ENCODE measurements at places on chromosomes 16 and 17.

DNA sequence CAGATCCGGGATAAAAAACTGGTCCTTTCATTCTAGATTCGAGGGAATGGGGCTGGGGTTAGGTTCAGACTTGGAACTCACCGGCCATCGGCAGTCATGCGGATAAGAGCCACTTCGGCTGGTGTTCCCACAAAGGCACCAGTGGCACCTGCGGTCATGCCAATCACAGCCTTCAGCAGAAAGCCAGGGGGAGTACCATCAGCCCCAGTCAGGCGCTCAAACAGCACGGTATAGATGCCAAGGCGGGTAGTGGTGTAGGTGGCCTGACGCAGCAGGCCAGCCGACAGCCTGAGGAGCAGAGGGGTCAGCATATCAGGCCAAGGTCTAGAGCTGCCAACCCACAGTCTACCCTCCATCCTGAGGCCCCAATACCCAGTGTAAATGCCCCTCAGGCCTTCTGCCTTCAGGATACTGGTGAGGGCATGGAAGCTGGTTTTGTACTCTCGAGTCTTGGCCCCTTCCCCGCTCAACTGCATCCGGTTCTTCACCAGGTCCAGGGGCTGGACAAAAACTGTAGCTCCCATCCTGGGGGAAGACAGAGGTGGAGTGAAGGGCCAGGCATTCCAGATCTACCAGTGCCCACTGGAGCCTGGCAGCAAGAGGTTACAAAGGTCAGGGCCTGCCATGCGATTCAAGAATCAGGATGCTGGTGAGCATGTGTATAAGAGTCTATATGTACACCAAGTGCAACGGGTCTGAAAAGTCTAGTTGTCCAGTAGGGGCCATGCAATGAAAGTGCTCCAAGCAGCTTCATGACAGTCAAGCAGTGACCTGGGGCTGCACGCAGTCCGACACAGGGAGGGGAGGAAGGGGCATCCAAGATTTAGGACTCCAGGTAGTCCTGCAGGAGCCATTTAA is 929 bp downstream of the SLC25A11 start:
- no peak for DNase-seq

DNA sequence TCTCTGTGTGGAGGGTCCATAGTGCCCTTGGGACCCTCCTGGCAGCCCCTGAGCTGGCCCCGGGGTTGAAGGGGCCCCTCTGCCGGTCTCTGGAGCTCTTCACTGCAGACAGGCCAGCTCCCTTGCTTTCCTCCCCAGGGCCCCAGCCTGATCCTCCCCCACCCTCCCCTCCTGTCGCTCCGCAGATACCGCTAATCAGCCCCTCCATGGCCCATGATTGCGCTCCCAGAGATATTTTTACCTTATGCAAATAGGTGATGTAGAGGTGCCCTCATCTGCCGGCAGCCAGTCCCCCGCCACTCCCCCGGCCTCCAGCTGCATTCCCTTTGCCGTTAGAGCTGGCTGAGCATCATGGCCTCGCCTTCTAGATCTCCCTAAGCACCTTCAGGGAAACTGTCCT is 9.2 kb downstream of the MMP15 start:
- DNase-seq = no peak

GRCh38 chr17:12342161-12342560 is 321.5 kb downstream of the MAP2K4 start:
- no peak for DNase-seq

DNA sequence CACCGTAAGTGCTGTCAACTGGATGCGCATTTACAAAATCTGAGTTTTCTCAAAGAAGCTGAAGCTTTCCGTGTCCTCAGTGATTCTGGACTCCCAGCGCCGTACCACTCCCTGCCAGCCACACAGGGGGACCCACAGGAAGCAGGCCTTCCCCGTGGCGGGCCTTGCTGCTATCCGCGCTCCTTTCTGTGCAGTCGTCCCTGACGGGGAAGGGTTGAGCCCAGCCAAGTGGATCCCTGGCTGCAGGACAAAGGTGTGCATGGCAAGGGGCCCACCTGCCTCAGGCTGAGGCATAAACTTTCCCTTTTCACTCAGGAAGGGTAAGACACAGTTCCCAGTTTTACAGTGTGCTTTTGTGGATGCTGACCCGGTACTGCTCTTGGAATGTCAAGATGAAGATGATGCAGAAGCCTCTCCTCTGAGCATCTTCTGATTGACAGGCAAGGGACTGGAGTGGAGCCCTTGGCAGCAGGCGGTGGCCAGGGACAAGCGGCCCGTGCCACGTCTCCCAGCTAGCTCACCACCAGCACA is 93.0 kb downstream of the ANKRD11 start:
- DNase-seq = no peak

GRCh38 chr17:35764123-35764991 is 3.7 kb downstream of the C17orf50 start:
- peak; percentile 90 for DNase-seq

DNA sequence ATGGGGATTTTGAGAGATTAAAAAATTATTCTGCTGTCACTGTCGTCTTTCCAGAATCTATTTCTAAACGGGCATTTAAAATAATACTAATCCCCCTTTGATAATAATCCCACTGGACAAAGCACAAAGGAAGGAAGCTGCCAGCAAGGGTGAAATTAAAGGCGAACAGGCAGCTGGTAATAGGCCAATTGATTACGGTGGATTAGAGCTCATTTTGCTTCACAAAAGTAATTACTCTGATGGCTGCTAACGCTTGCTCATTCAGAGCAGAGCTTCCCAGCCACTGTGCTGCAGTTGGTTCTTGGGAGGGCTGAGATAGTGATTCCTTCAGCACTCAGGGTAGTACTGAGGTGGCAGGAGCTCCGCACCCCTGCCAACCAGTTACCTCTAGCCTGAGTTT is 205.7 kb downstream of the SNX29 start:
- no peak for DNase-seq

DNA sequence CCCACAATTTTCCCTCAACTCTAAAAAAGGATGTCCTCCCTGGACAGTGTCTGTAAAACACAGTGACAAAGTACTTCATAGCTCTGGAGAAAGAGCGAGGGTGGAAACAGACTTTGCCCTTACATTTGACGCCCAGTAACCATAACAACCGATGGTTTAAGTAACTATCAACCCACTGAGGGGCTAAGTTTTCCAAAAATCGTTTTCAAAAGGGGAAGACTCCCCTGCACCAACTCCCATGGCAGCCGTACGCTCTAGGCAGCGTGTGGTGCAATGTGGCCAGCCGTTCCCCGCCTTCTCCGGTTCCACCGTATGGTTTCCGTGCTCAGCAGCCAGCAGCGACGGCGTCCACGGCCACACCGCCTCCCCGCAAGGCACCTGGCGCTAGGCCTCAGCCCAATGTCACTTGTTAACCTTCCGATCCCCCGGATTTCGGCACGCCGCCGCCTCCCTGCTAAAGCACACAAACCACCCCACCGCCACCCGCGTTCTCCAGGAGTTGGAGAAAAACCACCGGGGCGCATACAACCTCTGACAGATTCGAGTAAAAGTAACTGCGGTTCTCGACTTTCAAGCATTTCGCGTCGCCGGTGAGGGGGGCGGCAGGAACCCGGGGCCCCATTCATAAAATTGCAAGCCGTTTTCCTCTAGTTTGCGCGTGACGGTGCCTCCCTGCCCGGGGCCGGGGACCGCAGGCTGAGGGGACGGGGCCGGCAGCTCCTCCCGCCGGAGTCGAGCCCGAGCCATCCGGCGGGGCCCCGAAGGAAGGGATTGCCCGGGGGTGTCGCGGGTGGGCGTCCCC is 661 bp downstream of the TEX2 start:
- DNase-seq = peak; percentile 88

GRCh38 chr16:59973966-59974365 is 1239.8 kb upstream of the GOT2 start:
- DNase-seq = no peak

- DNase-seq = peak; percentile 90
Measured at GRCh38 chr17:82242977-82243647, 14.3 kb downstream of the SLC16A3 start.

DNA sequence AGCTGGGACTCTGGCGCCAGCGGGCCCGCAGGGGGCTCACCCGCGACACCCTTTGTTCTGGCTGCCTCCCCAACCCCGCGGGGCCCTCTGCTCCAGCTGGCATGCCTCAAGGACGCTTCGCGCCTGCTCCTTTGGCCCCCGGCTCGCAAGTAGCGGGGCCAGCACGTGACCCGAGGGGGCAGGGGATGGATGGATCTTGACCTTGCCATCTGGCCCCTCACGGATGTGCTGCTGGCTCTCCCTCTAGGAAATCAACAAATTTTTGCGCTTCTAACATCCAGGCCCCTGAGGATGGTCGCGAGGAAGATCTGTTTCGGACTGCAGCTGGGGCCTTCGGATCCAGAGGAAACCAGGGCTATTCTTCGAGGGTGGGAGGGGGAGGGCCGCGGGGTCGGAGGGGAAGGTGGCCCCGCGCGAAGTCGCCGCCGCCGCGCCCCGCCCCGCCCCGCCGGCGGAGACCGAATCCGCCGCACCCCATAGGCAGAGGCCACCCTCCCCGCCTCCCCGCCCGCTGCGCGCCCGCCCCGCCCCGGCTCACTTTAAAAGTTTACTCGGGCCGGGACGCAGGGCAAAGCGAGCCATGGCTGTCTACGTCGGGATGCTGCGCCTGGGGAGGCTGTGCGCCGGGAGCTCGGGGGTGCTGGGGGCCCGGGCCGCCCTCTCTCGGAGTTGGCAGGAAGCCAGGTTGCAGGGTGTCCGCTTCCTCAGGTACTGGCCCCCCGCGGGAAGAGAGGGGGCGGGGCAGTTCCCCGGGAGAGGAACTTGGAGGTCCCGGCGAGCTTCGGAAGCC is at the start of gene ACSF2:
ACSF2 (plus strand) TSS at position 537 of the 790 bp plus-strand sequence; CDS start at position 581, 44 bp downstream.
- peak; percentile 87 for DNase-seq

- peak; percentile 40 for DNase-seq
Measured at GRCh38 chr17:3049705-3050295, 13.6 kb downstream of the OR1D5 start.

- DNase-seq = no peak
Measured at GRCh38 chr17:6422654-6423241, 12.2 kb downstream of the AIPL1 start.

GRCh38 chr16:21685034-21685455 is 21.3 kb downstream of the OTOA start:
- no peak for DNase-seq

DNA sequence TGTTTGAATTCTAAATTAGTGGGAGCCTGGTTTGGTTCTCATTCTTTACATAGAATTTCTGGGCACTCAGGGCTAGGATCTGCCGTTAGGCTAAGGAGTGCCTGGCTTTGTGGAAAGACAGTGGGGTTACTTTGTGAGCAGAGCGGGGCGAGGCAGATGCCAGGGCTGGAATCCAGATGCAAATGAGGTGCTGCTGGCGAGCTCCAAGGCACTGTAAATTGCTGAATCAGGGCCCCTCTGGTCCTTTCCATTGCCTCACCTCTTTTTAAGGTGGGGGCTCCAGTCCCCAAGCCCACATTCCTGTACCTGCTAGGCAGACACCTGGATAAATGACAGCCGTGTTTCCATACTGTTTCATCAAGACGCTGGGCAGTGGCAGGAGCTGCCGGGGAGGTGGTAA is 33.8 kb downstream of the PIPOX start:
- no peak for DNase-seq

GRCh38 chr16:13098536-13098935 is 197.1 kb downstream of the SHISA9 start:
- no peak for DNase-seq

GRCh38 chr16:11780991-11781680 is 15.9 kb downstream of the ZC3H7A start:
- no peak for DNase-seq

DNA sequence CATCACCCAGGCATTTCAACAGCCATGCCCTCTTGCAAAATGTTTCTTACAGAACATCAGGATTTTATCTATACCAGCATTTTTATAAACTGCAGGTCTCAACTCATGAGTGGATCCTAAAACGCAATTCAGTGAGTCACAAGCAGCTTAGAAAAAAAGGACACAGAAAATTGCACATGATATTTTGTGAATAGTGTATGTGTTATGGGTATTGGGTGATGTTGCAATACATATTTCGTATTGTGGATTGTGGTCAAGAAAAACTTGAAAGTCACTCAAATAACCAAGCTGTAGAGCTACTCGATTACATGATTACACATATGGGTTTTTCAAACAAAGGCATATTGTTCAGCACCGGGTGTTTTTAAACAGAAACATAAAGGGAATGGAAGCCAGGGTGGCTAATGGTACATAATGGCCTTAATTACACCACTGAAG is 1.4 kb downstream of the WIPI1 start:
- no peak for DNase-seq

GRCh38 chr17:77843896-77844295 is 114.6 kb upstream of the TNRC6C start:
- DNase-seq = no peak

DNA sequence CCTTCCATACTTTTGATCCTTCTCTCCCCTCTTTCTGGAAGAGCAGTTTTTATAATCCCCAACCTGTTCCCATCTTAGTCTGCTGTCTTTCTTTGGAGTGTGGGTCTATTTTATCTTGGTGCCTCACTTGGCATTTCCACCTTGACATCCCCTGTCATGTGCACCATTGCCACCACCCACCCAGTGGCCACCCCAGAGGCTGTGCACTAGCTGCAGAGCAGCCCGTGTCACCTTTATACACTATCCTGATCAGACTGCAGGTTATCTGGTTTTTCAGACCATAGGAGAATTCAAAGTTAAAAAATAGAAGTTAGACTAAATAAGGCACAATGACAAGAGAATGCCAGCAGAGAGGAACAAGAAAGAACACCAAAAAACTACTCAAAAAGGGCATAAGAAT is 43.8 kb downstream of the TANGO6 start:
- DNase-seq = no peak

- DNase-seq = peak; percentile 14
Measured at GRCh38 chr16:27257271-27257670, 11.3 kb downstream of the NSMCE1 start.

DNA sequence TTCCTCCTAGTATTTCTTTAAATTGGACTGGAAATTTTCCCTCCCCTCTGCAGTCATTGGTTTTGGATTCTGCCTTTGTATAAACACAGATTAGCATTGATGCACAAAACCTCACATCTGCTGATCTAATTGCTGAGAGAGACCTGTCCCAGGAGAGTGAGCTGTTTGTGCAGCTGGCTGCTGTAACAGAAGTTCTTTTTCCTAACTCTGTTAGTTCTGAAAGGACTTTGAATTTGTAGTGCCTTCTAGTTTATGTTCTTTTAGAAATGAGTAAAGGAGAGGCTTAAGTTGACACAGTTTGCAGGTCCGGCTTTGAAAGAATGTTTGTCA is 45.2 kb upstream of the KPNB1 start:
- no peak for DNase-seq

GRCh38 chr16:11390573-11391495 is 45.6 kb downstream of the RMI2 start:
- no peak for DNase-seq

GRCh38 chr17:13981881-13982280 is 87.4 kb upstream of the COX10 start:
- DNase-seq = no peak

- DNase-seq = peak; percentile 76
Measured at GRCh38 chr16:75264999-75265910, 13.8 kb upstream of the BCAR1 start.

DNA sequence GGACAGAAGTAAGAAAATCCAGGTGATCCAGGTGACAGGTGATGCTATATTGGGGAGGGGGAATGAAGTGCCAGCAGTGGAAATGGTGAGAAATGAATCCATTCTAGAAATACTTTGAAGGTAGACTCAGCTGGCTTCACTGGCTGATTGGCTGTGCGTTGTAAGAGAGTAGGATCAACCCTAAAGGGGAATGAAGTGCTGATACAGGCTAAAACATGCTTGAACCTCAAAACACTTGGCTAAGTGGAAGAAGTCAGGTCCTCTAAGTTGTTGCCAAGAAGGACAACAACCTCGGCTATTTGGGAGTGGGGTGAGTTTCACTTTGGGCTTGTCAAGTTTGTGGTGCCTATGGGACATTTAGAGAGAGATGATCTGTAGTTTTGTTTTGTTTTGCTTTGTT is 24.1 kb upstream of the SCNN1B start:
- DNase-seq = no peak

Measured in right lobe of liver (tissue), 6 donors.